Activated CD8-positive, alpha-beta memory T cell treated with anti-CD3 and anti-CD28 coated beads, Interleukin-2, amount 10 ng/mL, durations not matched to agents 7 days and 5 days (primary cell): ENCODE measurements at places on chromosomes 5 and 9. TPM values are rescaled to one million over a fixed set of nuclear protein-coding genes. Genes with fewer than 3 reads are reported as not detected.

EFNA5 gene
- not detected for total RNA-seq

RNF145 gene
- total RNA-seq, result 93.9 TPM

GLDC gene
- 5.8 TPM for total RNA-seq

C7 gene
- total RNA-seq, result not detected

LHX6 gene
- not detected for total RNA-seq

MEGF10 gene
- total RNA-seq, result not detected

ORM1 gene
- not detected for total RNA-seq

CCNO gene
- 0.26 TPM for total RNA-seq

BAAT gene
- not detected for total RNA-seq

EQTN gene
- not detected for total RNA-seq

C1QTNF2 gene
- total RNA-seq, result not detected

CD74 gene
- 1,513 TPM for total RNA-seq

TAF1L gene
- total RNA-seq, result not detected

MAP1B gene
- 0.03 TPM for total RNA-seq

DOCK2 gene
- 321 TPM for total RNA-seq

ADAMTS12 gene
- not detected for total RNA-seq

MYOZ3 gene
- not detected for total RNA-seq

LCN10 gene
- 0.68 TPM for total RNA-seq

RNF180 gene
- total RNA-seq, result not detected

SNCB gene
- not detected for total RNA-seq

ABLIM3 gene
- not detected for total RNA-seq

DBH gene
- total RNA-seq, result not detected

NKD2 gene
- total RNA-seq, result 6.5 TPM

DMRT3 gene
- not detected for total RNA-seq
